Uterus (tissue), 4 donors: ENCODE measurements at places on chromosomes 1 and 21.

DNA sequence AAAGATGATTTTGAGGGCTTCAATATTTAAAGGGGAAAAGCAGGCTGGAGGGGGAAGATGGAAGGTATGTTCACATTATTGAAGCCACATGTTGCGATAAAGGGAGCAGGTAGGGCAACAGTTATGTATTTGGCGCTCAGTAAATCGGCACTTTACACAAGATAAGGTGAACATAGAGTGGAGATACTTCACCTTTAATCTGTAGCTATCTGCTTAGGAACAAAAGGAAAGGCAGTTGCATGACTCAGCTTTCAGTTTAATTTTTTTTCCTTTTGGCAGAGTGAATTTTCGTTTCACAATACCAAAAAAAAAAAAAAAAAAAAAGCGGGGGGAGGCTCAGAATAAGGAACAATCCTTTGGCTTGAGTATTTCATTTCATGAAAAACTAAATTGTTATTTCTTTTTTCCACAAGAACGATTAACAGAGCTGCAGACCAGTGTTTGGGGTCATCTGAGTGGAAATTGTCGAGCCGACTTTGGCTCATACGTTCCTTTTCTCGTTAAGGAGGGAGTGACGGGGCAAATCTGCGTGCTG, 1.1 kb upstream of the COQ8A start:
- peak overlapping the region; percentile 98 for H3K27ac ChIP-seq
- peaks cover 3% of the 10 kb centered on the region for H3K4me1 ChIP-seq
- DNase-seq = no peak
- H3K36me3 ChIP-seq = no peaks in the 10 kb centered on the region
- H3K27me3 ChIP-seq = no peaks in the 10 kb centered on the region

DNA sequence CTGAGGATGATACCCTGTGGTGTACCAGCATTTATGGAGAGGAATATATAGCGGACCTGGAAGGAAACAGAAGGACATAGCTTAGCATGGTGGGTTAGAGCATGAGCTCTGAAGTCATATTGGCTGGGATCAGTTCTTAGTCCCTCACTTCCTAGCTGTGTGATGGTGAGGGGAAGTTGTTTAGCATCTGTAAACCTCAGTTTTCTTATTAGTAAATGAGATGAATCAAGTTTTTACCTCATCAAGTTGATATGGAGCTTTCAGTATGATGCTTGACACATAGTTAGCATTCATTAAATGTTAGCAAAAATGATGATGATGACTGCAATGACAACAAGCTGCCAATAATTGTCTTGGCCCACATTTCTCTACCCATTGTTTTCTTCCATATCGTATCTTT, 84.8 kb downstream of the NEK7 start:
- no peak overlapping the region for H3K4me3 ChIP-seq
- H3K27ac ChIP-seq = no peak overlapping the region
- no peaks in the 10 kb centered on the region for H3K4me1 ChIP-seq
- no peak for DNase-seq
- H3K36me3 ChIP-seq = no peaks in the 10 kb centered on the region
- no peaks in the 10 kb centered on the region for H3K27me3 ChIP-seq

GRCh38 chr1:197761654-197762053, 13.6 kb downstream of the DENND1B start:
- H3K27ac ChIP-seq = no peak overlapping the region
- no peaks in the 10 kb centered on the region for H3K4me1 ChIP-seq
- no peak overlapping the region for H3K4me3 ChIP-seq
- no peaks in the 10 kb centered on the region for H3K36me3 ChIP-seq
- DNase-seq = no peak

- H3K27me3 ChIP-seq = no peaks in the 10 kb centered on the region
- H3K36me3 ChIP-seq = no peaks in the 10 kb centered on the region
- H3K4me3 ChIP-seq = no peak within 1 kb of the TSS
- DNase-seq = no peak
- no peak within 1 kb of the TSS for H3K27ac ChIP-seq
- no peaks in the 10 kb centered on the region for H3K4me1 ChIP-seq
These were observed at the start of gene RGS18 for GRCh38 chr1:192158181-192158580. Gene RGS18, plus strand, starts transcription at chr1:192158462. Its CDS starts 176 bp downstream, at chr1:192158638.

DNA sequence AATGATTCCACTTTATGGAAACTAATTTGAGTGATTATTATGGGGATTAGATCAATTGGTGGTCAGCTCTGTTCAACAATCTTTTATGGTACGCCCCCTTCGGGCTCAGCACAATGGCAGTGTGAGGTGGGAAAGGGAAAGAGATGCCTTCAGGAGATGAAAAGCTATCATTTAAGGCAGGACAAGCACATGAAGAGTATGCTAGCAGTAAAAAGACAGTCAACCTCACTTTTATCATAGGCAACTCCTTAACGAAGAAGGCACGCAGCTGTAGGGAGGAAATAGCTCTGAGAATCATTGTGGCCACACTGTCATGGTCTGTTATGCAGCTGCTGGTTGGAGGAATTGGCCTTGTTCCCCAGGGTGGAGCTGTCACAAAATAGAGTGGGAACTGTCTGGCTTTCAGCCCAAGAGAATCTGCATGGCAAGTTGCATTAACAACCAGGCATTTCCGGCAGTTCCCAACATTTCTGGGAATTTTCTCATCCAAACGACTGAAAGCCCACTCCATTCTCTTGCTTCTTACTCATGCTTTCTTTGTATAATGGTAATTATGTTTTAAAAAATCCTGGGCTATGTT, 54.4 kb upstream of the BCL10 start:
- peak overlapping the region; percentile 53 for H3K27ac ChIP-seq
- DNase-seq = peak; percentile 25
- no peaks in the 10 kb centered on the region for H3K27me3 ChIP-seq
- H3K4me1 ChIP-seq = peaks cover 3% of the 10 kb centered on the region
- no peak overlapping the region for H3K4me3 ChIP-seq
- no peaks in the 10 kb centered on the region for H3K36me3 ChIP-seq

DNA sequence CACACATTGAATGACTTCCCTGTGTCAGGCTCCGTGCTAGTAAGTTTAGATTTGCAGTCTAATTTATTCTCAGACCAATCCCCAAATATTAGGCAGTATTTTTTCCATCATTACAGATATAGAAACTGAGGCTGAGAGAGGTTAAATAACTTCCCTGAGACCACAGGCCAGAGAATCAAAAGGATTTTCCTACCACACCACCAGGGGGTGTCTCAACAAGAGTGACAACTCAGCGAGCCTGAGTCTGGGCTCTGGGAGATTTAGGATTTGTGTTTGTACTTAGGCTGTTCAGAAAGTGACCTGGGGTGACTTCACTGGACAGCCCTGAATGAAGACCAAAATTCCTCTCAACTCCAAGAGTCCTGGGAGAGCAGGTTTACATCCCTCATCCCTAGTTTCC, 13.3 kb upstream of the LCE5A start:
- H3K27ac ChIP-seq = no peak overlapping the region
- DNase-seq = no peak
- no peak overlapping the region for H3K4me3 ChIP-seq
- H3K4me1 ChIP-seq = no peaks in the 10 kb centered on the region
- H3K27me3 ChIP-seq = no peaks in the 10 kb centered on the region
- no peaks in the 10 kb centered on the region for H3K36me3 ChIP-seq

- H3K36me3 ChIP-seq = no peaks in the 10 kb centered on the region
- H3K27ac ChIP-seq = no peak overlapping the region
- H3K4me1 ChIP-seq = peaks cover 4% of the 10 kb centered on the region
- no peak overlapping the region for H3K4me3 ChIP-seq
These were observed 2.6 kb upstream of the THEMIS2 start for GRCh38 chr1:27869719-27870085.

DNA sequence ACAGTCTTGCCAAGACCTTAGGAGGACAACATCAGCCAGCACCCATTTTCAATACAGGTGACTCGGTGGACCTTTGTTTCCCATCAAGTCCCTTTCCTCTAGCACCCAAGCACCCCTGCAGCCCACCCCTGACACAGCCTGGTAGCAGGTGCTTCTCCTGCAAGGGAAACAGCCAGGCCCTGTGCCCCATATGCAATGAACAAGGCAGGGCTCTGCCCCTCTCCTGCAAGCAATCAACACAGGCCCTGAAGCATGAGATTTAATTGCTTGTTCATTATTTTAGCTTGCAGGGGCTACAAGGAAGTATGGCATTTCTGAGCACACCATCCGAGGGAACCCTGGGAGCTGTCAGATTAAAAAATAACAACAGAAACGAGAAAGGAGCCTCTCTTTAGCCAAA, 35.4 kb downstream of the TCP10L start:
- H3K4me3 ChIP-seq = no peak overlapping the region
- DNase-seq = no peak
- no peaks in the 10 kb centered on the region for H3K4me1 ChIP-seq
- no peaks in the 10 kb centered on the region for H3K27me3 ChIP-seq
- no peak overlapping the region for H3K27ac ChIP-seq
- H3K36me3 ChIP-seq = no peaks in the 10 kb centered on the region

GRCh38 chr1:47630346-47630745, 192.5 kb downstream of the FOXD2 start:
- no peak overlapping the region for H3K27ac ChIP-seq
- DNase-seq = no peak
- no peaks in the 10 kb centered on the region for H3K4me1 ChIP-seq
- H3K27me3 ChIP-seq = no peaks in the 10 kb centered on the region

DNA sequence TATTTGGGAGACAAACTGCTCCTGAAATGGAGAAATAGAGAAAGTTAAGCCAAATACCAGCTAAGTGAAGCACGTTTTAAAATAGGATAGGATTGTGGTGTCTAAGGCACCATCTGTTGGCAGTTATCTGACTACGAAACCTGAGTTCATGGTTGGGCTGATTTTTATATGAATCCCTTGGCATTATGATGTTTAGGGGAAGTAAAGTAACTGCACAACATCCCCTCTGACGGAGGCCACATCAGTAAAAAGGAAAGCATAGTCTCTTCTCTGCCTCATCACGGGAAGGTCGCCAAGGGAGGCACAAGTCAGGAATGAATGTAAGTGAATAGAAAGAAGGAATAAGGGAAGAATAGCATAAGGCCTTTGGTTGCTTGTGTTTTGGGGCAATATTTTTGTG, 128.0 kb downstream of the PRRX1 start:
- no peaks in the 10 kb centered on the region for H3K36me3 ChIP-seq
- no peak overlapping the region for H3K27ac ChIP-seq
- H3K4me1 ChIP-seq = no peaks in the 10 kb centered on the region

DNA sequence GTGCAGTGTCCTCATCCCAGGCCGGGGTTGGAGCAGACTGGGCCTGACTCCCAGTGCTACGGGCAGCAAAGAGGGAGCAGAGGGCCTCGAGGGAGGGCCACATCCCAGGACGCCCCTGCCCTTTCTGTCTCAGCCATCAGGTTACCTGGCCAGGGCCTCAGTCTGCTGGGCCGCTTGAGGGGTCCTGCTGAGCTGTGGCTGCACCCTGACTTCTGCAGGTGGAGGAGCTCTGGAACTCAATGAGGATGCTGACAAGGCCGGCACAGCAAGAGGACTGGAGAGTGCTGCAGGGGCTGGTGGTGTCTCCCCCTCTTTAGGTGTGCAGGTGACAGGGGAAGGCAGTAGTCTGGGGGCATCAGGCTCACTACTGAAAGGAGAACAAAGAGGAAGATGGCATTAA, 3.3 kb downstream of the ZNF692 start:
- H3K4me3 ChIP-seq = no peak overlapping the region
- no peaks in the 10 kb centered on the region for H3K36me3 ChIP-seq
- H3K4me1 ChIP-seq = peaks cover 7% of the 10 kb centered on the region
- no peaks in the 10 kb centered on the region for H3K27me3 ChIP-seq
- H3K27ac ChIP-seq = no peak overlapping the region
- no peak for DNase-seq

DNA sequence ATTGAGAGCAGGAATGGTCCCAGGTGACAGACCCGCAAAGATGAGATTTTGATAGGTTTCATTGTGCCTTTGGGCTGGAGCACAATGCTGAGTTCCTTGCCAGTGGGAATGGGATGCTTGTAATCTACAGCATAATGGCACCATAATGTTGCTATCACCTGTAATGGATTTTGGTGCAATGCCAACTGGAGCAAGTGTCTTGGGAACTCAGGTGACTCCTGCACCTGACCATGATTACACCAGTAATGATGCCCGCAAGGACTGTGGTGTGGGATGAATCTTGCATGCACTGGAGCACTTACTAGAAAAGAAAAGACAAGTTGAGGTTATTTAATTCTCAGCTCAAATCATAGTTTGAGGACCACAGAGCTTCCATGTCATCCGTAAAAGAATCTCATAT, 96.7 kb downstream of the PTPRU start:
- H3K27ac ChIP-seq = no peak overlapping the region
- no peaks in the 10 kb centered on the region for H3K36me3 ChIP-seq
- H3K27me3 ChIP-seq = no peaks in the 10 kb centered on the region

GRCh38 chr1:222892137-222892769, 77.4 kb downstream of the DISP1 start:
- no peak for DNase-seq
- no peak overlapping the region for H3K27ac ChIP-seq
- no peaks in the 10 kb centered on the region for H3K36me3 ChIP-seq
- H3K4me3 ChIP-seq = no peak overlapping the region

- H3K36me3 ChIP-seq = no peaks in the 10 kb centered on the region
- no peaks in the 10 kb centered on the region for H3K4me1 ChIP-seq
- H3K27ac ChIP-seq = no peak overlapping the region
These were observed 650.0 kb upstream of the RGS18 start for GRCh38 chr1:191508239-191508638.

DNA sequence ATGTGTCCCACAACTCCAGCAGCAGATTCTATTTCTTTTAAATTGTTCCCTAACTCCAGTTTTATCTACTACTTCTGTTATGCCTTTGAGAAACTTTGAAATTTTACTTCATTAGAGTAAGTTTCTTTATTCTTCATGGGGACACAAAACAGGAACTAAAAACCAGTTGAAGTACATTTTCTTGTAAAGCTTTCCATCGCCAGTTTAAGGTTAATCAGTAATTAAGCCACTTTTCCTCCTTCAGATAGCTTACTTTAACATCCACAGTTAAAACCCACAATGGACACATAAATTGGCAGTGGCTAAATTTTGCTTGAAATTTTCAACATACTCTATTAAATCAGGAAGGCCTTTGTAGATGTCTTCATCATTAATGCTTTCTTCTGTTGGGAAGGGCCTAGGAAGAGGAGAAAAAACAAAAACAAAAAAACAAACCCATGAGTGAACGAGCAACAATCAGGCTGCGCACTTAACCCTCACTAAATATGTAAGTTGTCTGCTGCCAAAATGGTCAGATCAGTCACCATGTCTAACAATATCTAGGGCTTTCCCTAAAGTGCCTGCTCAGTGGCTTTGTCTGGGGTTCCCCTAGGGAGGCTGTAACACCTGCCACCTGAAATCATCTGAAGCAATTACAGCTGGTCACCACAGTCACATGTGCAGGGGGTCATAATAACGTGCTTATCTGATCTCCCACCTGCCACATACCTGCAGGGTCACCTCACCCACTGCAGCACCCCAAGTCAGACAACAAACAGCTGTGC, 187.9 kb downstream of the VAV3 start:
- no peak for DNase-seq
- H3K27me3 ChIP-seq = no peaks in the 10 kb centered on the region
- H3K36me3 ChIP-seq = no peaks in the 10 kb centered on the region
- H3K4me1 ChIP-seq = no peaks in the 10 kb centered on the region
- H3K4me3 ChIP-seq = no peak overlapping the region
